ENCODE measurements at places on chromosomes 16 and 17.

DNA sequence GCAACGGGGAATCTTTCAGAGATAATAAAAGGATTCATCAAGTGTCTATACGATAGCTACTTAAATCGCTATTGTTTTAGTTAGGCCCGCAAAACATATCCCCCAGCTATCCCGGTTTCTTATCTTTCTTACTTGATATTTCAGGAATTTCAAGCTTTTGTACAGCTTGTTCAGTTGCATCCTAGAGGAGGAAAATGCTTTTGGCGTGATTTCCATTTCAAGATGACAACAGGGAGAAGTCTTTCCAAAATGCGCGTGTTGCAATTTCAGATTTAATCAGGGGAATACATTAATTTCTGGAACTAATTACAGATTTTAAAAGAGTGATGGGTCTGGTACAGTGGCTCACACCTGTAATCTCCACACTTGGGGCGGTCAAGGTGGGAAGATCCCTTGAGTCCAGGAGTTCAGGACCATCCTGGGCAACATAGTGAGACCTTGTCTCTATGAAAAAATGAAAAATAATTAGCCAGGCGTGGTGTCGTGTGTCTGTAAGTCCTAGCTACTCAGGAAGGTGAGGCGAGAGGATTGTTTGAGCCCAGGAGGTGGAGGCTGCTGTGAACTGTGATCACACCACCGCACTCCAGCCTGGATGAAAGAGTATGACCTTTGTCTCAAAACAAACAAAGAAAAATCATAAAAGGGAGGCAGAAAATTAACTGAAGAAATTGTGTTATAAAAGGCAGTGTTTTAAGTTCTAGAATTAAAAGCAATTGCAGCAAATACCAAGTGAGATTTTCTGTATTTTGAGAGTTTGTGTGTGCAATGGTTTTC, 546.1 kb downstream of the MAF start:
- no peak for DNase-seq

- peak; percentile 90 for DNase-seq
These were observed 697 bp downstream of the CTF1 start for GRCh38 chr16:30896889-30897733.

- DNase-seq: no peak
These were observed 78.3 kb downstream of the RMI2 start for GRCh38 chr16:11423315-11424117.

- no peak for DNase-seq
These were observed 6.5 kb downstream of the ADAT1 start for GRCh38 chr16:75616521-75617010.

GRCh38 chr16:4327386-4328045, 11.6 kb downstream of the GLIS2 start:
- DNase-seq: no peak

DNA sequence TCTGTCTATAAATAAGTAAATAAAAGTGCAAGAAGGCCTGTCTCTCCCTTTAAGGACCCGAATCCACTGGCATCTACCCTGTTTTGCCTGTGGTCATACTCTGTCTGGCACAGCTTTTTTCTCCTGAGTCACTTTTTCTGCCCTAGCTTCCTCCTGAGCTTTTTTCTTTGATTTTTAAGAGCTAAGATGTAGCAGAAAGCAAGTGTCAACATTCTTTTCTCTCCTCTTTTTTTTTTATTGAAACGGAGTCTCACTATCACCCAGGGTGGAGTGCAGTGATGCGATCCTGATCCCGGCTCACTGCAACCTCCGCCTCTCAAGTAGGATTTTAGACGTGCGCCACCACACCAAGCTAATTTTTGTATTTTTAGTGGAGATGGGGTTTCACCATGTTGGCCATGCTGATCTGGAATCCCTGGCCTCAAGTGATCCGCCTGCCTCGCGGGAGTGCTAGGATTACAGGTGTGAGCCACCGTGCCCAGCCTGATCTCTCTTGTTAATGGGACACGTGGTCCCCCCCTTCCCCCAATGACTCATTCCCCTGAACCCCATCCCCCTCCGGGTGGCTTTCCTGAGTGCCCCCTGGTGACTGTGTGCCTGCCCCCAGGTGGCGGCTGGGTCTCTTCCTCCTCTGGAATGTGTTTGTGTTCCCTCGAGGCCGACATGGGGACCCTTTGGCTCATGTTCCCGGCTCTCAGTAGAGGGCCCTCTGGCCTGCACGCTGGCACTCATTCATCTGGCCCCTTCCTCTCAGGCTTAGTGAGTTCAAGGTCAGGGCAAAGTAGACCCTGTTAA, 14.2 kb downstream of the C16orf90 start:
- DNase-seq: no peak

DNA sequence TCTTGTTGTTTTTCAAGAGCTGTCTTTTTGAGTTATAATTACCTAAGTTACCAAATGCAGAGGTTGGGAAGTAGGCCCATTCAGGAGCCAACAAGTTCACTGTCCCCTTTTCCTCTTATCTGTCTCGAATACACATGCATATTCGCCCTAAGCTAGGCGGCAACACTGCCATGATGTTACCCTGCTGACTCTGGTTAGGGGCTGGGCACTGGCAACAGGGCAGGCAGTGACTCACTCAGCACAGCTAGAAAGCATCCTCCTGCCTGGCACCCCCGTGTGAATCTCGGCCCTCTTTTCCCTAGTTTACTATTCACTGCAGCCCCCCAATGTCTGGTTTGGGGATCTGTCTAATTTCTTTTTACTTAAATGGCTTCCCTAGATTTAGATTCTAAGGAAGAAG, 13.8 kb downstream of the DBF4B start:
- DNase-seq: no peak

DNA sequence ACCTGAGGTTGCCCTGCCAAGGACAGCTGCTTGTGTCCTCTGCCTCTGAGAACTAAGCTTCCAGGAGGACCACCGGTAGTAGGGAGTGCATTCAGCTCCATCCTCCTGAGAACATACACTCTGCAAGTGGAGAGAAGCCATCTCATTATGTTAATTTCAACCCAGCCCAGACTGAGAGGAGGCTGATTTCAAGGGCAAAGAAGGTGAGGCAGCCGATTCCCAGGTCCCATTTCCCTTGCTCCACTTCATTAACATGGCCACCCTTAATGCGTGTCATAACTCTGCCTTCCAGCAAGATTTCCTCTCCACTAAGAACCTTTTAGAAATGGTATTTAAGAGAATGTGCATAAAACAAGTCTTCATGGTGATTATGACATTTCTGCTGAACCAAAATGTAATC, 72.5 kb downstream of the CDH13 start:
- DNase-seq: no peak

GRCh38 chr16:68889508-68890150, 46.3 kb downstream of the TANGO6 start:
- DNase-seq: no peak

GRCh38 chr16:5639531-5639930, 541.9 kb upstream of the EEF2KMT start:
- no peak for DNase-seq

Measured in breast epithelium (tissue), 4 donors.